ENCODE measurements at places on chromosomes 1 and 21.

DNA sequence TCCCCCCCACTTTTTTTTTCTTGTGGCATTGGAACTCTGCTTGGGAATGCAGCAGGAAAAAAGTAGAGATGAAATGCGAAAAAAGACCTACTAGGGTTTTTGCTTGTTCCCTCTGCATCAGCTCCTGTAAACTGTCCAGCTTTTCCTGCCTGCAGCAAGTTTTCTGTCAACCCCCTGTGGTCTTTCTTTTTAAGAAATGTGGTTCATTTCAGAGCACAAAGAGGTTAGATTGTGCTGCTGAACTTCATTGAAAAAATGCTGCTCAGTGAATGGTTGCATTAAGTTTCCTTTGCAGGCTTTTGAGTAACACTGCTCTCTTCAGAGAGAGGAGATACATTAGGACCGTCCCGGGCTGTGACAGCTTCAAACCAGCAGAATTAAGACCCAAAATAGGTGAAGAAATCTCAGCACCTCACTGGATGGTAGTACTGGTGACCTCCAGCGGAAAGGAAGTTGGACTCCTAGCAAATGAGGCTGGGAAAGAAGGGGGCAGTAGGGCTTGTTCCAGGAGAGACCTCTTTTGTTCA, 80.7 kb downstream of the NDUFS5 start:
- no peak for DNase-seq

GRCh38 chr1:28328228-28328648, 602 bp upstream of the MED18 start:
- no peak for DNase-seq

DNA sequence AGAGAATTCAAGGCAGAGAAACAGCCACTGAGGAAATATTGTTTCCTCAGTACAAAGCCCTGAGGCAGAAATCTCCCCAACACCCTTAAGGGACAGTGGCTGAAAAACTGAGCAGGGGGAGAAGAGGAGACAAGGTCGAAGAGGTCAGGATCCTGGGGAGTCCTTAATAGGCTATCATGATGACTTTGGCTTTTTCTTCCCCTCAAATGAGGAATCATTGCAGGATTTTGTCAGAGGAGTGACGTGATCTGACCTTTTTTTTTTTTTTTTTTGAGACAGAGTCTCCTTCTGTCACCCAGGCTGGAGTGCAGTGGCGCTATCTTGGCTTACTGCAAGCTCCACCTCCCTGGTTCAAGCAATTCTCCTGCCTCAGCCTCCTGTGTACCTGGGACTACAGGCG, 10.2 kb downstream of the MAP7D1 start:
- no peak for DNase-seq

DNA sequence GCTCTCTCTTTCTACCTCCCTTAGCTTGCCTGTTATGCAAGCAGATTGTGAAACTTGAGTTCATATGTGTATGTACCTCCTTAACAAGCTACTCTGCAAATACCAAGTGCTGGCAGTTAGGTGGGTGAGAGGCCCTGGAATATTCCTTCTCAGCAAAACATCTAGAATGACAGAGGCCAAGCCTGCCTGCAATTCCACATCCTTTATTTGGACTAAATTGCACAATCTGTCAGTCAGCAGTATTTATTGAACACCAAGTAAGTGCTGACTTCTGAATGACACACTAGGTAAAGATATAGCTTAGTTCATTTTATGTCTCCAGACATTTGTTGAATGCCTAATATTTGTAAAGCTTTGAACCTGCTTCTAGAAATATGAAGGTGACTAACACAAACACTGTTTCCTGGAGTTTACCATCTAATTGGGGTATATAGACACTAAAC, 87.5 kb downstream of the RGL1 start:
- no peak for DNase-seq

- DNase-seq = no peak
Measured at GRCh38 chr1:79568411-79568810, 561.9 kb upstream of the ADGRL4 start.

DNA sequence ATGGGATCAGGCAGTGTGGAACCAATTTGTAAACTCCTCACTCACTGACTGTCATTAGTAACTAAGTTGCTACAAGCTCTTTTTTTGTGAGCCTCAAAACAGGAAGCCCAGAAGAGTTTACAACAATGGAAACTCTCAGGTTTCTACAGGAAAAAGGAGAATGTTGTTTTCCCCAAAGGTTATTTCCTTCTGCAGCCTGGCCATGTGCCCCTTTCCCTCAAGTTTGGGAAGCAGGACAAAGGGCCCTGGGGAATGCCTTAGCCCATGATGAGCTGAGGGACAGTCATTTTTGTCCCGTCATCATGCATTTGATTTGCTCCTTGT, 395.9 kb downstream of the KIF26B start:
- no peak for DNase-seq

- no peak for DNase-seq
Measured at GRCh38 chr1:87167157-87167789, 161.4 kb upstream of the LMO4 start.

Data from hematopoietic multipotent progenitor cell treated with erythropoietin and hydrocortisone succinate and interleukin-3 and kit ligand, for 15 days (in vitro differentiated cells).